Liver (tissue), 10 donors: ENCODE measurements at places on chromosomes 16 and 17.

- peak; percentile 77 for DNase-seq
Observed at GRCh38 chr16:20774703-20775362, 11.0 kb downstream of the ACSM3 start.

GRCh38 chr16:31508706-31509195, 560 bp upstream of the RUSF1 start:
- no peak for DNase-seq

DNA sequence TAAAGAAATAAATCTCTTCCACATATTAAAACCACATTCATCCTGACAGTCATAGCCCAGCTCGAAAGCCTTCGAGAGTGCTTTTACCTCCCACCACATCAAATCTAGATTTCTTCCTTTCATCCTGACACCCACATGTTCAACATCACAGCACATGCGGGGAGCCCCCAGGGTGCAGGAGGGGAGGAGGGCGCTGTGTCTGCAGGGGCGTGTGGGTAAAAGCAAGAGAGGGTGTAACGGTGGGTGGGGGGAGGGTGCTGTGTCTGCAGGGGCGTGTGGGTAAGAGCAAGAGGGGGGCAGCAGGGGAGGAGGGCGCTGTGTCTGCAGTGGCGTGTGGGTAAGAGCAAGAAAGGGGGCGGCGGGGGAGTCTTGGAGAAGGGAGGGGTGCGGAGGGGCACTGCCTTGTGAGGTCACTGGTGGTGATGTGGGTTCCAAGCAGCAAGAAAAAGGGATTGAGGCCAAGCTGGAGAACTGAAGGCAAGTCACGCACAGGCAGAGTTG, 34.7 kb downstream of the ADCY9 start:
- no peak for DNase-seq

- DNase-seq: no peak
Observed at GRCh38 chr16:31694461-31694860, 166.8 kb downstream of the AHSP start.

GRCh38 chr17:59760160-59760559, 52.7 kb downstream of the VMP1 start:
- no peak for DNase-seq

DNA sequence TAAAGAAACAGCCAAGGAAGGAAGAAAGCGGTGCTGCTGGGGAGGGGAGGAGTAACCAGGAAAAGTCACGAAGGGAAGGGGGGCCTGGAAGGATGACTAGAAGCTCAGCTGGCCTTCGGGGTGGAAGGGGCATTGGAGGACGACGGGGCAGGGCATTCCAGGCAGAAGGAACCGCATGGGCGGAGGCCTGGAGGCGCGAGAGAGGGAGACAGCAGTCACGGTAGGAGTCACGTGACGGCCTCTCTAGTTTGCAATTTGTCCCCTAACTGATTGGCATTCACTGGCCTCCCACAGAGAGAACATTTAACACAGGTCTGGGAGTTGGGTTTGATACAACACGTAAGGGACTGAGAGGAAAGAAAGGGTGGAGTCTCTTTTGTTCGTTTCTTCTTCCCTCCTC, 63.9 kb downstream of the RTN4RL1 start:
- no peak for DNase-seq

DNA sequence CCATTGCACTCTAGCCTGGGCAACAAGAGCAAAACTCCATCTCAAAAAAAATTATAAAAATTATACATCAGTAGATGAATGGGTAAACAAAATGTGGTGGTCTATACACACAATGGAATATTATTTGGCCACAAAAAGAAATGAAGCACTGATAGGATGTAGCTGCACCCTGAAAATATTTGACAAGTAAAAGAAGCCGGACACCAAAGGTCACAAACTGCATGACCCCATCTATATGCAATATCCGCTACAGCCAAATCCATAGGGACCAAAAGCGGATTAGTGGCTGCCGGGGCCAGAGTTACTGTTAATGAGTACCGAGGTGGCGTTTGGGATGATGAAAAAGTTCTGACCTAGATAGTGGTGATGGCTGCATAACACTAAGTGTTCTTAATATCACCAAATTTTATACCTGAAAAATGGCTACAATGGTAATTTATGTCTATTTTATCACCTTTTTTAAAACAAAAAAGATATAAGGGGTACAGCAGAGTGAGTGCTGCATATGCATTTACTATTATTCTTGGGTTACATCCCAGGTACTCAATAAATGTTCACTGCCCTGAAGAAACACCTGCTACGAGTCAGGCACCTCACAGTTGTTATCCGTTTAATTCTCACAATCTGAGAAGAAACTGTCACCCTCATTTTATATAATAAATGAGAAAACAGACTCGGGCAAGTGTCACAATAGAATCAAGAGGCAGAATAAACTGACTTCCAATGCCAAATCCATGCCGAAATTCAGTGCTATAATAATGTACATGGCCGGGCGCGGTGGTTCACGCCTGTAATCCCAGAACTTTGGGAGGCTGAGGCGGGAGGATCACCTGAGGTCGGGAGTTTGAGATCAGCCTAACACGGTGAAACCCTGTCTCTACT, 807 bp upstream of the HBQ1 start:
- DNase-seq: no peak

DNA sequence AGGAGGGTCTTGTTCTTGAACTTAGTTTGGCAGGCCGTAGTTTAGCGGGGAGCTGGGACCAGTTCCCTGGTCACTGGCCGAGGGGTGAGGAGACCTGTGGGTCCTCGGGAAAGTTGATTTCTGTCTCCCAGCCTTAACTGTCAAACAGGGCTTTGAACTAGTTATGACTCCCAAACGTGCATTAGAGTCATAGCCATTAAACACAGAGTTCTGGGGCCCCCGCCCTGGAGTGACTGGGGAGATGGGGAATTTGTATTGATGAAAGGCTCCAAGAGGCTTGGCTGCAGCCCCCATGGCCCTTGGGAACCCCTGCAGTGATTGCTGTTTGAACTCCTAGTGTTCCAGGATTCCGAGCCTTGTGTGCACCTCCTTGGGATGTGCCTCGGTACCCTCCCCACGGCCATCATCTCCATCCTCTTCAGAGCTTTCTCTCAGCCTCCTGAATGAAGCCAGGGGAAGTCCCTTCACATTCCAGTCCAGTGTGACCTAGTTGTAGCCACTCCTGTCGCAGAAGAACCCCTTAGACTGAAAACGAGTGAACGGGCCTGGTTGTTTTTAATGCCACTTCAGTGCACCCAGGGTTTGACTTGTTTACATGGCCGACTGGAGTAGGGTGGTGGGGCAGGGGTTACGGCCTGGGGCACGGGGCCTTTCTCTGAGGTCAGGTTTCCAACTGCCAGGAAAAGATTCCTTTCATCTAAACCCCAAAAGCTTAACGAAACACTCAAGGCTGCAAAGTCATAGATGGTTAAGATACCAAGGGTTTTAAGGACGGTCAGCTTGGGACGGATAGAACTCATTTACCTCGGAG, 1.4 kb downstream of the MPRIP start:
- DNase-seq: no peak

DNA sequence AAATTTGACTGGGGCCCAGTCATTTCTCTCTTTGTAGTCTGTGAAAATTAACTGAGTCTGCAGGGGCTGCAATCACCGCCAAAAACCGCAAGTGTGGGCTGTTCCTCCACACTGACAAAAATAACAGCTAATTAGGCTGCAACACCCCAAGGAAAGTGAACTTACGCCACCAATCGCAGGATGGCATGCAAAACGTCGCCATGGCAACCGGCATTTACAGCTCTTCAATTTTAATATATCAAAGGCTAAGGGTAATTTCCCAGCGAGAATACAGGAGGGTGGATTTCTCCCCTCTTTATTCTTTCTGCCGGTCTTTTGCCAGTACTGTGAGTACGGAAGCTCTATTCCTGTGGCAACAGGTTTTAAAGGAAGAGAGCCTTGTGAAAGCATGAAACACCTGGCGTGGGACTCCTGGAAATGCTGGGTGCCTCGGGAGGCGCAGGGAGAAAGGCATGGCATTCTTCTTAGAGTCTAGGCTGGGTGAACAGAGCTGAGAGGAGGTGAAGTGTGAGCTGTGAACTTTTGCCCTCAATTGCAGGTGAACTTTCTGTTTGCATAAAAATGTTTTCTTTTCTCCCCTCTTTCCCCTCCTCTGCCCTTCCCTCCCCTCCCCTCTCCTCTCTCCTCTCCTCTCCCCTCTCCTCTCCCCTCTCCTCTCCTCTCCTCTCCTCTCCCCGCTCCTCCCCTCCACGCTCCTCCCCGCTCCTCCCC, 399.7 kb downstream of the XYLT1 start:
- DNase-seq: no peak

- peak; percentile 8 for DNase-seq
Observed at GRCh38 chr17:33055171-33055611, 63.5 kb downstream of the SPACA3 start.

GRCh38 chr17:73098919-73099318, 6.4 kb upstream of the SLC39A11 start:
- DNase-seq: no peak

DNA sequence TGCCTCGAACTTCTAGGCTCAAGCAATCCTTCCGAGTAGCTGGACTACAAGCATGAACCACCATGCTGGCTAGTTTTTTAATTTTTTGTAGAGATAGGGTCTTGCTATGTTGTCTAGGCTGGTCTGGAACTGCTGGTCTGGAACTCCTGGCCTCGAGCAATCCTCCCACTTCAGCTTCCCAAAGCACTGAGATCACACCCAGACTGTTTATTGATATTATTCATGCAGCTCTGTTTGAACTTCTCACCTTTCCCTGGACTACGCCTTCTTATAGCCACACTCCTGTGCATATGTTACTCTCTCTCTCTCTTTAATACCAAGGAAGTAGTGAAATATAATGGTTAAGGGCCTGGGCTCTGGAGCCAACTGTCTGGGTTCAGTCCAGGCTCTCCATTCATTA, 4.6 kb downstream of the COG7 start:
- no peak for DNase-seq

GRCh38 chr17:64066716-64067115, 46.3 kb upstream of the ICAM2 start:
- no peak for DNase-seq

GRCh38 chr16:87691686-87692079, 74.1 kb downstream of the KLHDC4 start:
- no peak for DNase-seq

DNA sequence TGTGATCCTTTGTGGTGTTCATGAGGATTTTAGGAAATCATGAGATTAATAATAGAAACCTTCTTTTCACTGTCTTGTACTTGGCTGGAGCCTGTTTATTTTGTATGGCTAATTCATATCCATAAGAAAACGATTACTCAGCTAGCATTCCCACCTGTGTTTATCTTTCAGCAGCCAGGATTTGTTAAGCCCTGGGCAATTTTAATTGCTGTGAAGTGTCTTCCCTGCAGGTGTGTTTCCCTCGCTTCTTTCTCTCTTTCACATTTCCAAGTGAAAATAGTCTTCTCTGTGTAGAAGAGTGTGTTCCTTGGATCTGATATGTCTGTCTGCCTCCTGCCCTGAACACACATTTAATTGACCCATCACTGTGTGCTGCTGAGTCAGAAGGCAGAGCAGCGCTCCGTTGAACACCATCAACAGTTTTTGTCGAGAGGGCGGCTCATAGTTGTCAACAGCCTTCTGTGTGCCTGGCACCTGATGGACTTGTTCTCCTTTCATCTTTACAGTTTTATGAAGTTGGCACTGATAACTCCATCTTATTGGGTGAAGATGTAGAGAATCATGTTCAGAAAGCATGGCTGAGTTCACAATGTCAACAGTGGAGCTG, 83.2 kb downstream of the SPECC1 start:
- no peak for DNase-seq

DNA sequence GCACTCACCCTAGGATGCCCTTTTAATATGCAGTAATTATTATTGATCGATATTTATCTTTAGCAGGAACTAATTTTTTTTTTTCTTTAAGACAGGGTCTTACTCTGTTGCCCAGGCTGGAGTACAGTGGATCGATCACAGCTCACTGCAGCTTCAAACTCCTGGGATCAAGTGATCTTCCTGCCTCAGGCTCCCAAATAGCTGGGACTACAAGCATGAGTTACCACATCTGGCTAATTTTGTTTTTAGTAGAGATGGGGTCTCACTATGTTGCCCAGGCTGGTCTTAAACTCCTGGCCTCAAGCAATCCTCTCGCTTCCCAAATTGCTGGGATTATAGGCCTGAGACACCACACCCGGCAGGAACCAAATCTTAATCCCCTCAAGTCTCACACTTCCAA, 29.3 kb downstream of the KIAA0753 start:
- no peak for DNase-seq

GRCh38 chr16:67685388-67686112, 18.9 kb downstream of the C16orf86 start:
- DNase-seq: no peak

- DNase-seq: no peak
Observed at GRCh38 chr17:81647640-81648012, 8.7 kb downstream of the PDE6G start.

GRCh38 chr17:57145347-57145746, 60.3 kb downstream of the AKAP1 start:
- no peak for DNase-seq

DNA sequence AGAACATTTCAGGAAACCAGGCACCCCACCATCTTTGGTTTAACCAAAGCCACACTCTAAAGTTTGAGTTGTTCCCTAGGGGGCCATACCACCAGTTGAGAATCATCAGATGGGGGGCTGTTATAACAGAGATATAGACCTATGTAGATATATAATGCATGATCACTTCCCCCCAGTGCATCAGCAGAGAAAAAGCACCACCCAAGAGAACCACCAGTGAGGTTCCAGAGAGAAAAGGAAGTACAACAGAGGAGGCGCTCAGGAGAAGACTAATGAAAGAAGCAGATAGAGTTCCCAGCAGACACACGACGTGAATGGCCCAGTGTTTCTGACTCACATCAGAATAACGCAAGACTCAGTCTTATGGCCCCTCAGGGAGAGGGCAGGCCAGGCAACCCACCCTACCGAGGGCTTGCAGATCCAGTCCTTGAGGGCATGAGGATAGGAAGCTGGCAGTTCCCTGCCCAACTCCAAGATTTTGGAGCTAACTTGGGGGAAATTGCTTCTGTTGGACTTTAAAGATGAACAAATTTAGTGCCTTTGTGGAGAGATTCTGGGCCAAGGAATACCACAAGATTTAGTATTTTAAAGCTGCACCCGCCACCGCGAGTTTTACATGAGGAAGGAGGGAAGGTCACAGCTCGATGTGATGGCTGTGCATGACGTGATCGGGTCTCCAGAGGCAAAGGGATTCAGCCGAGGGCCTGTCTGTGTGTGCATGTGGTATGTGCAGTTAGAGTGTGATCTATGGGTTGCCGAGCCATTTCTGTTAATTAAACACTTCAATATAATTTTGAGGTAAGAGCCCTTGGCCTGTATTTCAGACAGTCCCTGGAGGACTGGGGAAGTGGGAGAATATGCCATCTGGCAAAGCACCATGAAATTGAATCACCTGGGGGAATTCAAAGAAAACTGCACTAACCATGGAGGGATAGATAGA, 53.1 kb downstream of the AIPL1 start:
- no peak for DNase-seq

- peak; percentile 49 for DNase-seq
Observed at GRCh38 chr17:19237389-19238166, 412 bp downstream of the EPN2 start.

DNA sequence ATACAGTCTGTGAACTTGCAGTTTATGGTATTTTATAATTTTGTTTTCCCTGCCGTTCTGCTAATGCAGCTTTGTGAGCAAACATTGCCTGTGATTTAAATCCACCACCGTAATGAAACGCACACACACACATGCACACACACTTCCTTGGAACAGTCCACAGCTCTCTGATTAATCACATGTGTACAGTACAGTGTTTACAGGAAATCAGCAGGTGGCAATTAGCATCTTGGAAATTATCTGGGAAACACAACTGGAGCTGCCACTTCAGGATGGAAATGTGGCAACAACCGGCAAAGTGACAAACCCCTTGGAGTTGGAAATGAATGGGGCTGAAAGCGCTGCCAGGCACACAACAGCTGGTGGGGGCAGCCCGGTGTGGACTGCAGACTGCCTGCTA, 12.9 kb upstream of the ZKSCAN2 start:
- no peak for DNase-seq
